ENCODE measurements at places on chromosomes 2 and 18.

GRCh38 chr2:159051133-159051532, 82.7 kb downstream of the TANC1 start:
- DNase-seq = no peak

DNA sequence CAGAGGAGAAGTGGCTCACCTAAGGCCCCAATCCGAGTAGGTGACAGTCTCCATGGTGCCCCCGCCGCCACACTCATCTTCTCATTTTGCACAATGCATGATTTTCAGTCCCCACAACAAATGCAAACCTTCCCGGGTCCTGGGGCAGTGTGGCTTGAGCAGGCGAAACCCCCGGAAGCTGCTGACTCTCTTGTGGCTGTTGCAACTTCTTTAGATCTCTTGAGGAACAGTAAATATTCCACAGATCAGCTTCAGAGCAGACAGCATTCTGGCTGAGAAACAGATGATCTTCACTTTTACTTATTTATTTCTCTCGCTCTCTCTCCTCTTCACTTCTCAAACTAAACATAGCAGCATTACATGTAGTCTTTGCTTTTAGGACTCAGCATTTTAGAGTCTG, 51.9 kb downstream of the ASAP2 start:
- no peak for DNase-seq

GRCh38 chr2:85922199-85922598, 33.4 kb upstream of the ST3GAL5 start:
- no peak for DNase-seq

DNA sequence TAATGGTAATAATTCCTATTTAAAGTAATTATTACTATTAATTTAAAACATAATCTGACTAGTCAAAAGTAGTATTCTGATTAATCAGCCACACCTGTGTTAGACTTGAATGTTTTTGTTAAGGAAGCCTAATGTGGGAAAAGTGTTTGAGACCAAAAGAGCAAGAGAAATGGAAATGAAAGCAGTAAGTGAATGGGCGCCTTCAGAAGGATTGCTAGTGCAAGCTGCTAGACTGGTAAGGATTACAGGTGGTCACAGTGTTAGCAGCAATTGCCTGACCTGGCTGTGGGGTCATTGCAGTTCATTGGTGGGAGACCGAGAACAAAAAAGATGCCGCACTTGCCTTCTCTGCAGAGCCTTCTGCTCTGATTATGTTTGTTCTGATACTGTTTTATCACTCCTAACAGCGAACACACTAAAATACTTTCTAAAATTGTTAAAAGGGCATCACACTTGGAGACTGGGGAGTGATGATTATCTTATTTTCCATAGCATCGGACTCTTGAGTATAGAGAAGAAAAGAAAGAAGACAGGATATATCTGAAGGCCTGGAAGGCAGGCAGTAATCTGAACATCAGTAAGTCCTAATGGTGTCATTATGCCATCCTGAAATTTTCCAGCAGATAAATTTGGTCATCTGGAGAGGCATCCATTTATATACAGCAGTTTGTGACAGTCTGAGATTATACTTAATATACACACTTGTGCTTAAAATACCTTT, 5.8 kb downstream of the SOCS6 start:
- no peak for DNase-seq

GRCh38 chr2:173647681-173648311, 293.1 kb downstream of the CDCA7 start:
- no peak for DNase-seq

- DNase-seq = no peak
Observed at GRCh38 chr2:225737556-225737955, 338.0 kb downstream of the NYAP2 start.

- DNase-seq = no peak
Observed at GRCh38 chr2:157938556-157938955, 62.4 kb upstream of the ACVR1 start.

DNA sequence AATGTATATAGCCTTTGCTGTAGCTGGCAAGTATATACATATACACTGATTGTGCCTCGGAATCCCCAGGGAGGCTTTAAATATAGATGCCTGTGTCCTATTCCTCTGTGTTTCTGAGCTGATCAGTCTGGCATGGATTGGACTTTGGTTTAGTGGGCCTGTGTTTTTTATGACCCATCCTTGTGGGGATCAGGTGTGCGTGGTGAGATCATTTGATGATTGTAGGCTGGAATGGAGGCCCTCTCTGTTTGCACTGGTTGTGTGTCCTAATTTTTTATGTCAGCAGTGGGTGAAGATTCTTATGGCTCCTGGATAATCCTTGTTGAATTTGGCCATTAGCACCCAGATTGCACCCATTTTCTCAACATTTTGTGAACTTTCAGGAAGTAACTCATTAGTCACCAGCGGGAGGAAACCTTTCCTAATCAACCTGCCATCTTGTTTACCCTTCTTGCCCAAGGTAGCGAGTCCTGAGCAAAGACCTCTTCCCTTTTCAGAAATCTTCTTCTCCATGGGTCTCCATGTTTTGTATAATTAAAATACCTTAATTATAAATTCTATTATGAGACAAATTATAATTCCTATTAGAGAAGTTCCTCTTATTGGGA, 75.8 kb downstream of the UGGT1 start:
- no peak for DNase-seq

- no peak for DNase-seq
Observed at GRCh38 chr2:176189681-176190641, 1.5 kb downstream of the HOXD1 start.

- DNase-seq = no peak
Observed at GRCh38 chr2:74619651-74620297, 28.4 kb downstream of the M1AP start.

DNA sequence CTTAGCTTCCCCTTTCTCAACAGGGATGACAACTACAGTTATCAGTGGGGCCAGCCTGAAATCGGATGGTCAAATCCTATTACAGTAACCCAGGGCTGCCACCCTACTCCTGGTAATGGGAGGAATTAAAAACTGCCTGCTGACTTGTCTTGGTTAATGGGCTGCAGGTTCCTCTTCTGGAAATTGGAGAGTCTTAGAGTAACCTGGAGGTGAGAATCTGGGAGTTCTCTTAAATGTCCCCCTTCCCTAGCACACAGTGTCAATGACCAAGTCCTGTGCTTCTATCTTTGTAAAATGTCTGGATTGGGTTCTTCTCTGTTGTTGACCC, 113.1 kb downstream of the DDX1 start:
- no peak for DNase-seq

DNA sequence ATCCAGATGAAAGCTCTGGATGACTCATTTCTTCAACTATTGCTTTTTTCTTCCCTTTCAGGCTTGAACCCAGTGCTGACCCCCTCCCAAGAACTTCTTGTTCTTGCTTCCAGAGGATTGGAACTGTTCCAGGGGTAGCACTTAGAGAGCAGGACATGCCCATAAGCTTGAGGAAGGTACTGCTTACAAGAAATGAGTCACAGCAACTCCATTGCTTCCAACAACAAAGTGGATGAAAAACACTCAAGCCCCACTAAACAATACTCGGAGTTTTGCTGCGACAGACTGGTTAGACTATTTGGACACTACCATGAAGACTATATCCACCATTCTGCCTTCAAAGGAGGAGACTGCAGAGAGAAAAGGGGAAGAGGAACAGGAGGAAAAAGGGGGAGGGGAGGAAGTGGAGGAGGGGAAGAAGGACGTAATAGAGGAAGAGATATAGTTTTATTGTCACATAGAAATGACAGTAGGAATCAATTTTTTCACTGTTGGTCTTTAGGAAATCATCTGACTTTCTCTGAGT, 1.6 kb upstream of the EPC2 start:
- DNase-seq = no peak

GRCh38 chr2:150675807-150676206, 188.3 kb upstream of the RND3 start:
- DNase-seq = no peak

- no peak for DNase-seq
Observed at GRCh38 chr18:361941-362310, 94.1 kb upstream of the THOC1 start.

- DNase-seq = no peak
Observed at GRCh38 chr2:131659168-131659572, 131.5 kb downstream of the CCDC74A start.

DNA sequence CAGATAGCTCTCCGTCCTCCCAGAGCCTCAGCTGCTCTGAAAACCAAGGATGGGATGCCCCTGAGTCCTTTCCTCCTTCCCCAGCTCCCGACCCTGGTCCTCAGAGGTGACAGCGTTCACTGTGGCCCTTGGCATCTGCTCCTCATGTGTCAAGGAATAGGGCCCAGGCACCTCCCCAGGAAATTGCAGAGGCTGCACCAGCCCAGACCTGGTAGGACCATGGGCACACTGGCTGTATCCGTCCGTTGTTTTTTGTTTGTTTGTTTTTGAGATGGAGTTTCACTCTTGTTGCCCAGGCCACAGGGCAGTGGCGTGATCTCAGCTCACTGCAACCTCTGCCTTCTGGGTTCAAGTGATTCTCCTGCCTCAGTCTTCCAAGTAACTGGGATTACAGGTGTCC, 37.5 kb upstream of the SLC66A3 start:
- DNase-seq = no peak

DNA sequence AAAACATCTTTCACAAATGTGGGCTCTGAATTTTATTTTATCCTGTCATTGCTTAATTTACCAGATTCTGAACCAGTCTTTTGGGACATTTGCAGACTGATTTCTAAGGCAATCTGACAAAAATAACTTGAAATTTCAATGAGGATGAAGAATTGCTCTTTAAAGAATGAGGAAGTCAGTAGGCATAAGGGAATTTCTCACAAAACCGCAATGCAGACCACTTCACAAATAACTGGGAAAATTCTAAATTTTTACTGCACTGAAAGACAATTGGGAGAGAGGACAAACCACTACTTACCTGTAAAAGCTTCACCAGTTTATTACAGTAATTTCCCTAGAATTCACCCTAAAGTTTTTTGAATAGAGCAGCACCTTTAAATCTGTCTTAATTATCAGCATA, 736.3 kb downstream of the NRXN1 start:
- no peak for DNase-seq

DNA sequence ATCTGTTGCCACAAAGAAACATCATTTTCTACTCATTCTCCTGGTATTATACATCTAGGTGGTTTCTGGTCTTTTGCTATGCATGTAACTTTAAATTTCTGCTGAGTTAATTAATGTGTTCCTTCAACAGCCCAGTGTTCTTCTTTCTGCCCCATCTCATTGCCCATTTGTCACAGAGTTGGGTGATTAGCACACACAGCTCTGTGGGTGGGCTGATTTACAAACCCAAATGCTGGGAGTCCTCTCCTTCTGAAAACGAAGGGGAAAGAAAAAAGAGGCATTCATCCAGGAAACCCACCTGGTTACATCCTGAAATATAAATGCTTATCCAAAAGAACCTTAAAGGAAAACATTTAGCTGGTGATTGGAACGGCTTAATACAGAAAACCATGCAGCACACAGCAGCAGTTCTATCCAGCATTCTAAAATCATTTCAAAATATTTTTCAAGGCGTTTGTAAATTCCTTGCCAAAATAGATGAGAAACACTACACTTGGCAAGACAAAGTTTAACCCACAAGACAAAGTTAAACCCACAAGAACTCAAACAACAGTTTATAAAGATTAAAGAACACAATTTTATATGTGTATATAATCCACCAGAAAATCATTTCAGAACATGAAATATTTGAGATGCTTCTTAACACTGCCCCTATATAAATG, 177.9 kb downstream of the ANTXR1 start:
- no peak for DNase-seq

- DNase-seq = no peak
Observed at GRCh38 chr2:23801396-23801795, 125.5 kb downstream of the ATAD2B start.

DNA sequence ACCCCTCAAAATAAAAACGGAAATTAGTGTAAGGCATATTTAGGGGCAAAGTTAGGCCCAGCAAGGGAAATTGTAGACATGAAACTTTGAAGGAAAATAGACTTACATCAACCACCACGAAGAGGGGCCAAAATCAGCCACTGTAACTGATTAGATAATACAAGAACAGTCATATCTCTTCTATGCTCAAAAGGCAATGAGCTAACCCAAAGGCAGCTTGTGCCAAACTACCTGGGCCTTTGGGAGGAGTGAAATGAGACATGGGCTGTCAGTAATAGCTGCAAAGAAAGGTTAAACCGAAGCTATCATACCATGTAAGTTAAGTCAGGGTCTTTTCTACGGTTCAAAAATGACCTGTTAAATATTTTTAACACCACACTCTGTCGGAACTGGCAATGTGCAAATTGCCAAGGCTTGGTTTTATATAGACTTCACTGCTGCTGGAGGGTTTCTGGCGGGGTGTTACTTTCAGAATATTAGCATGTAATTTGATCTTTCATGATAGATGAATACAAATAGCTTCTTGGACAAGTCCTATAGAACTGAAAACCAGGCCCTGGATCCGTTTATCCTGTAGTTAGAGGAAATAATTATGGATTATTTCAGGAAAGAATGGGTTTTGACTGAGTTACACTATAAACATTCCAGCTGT, 69.6 kb downstream of the ACVR1 start:
- no peak for DNase-seq

- DNase-seq = no peak
Observed at GRCh38 chr2:24075259-24075658, 867 bp downstream of the SF3B6 start.

DNA sequence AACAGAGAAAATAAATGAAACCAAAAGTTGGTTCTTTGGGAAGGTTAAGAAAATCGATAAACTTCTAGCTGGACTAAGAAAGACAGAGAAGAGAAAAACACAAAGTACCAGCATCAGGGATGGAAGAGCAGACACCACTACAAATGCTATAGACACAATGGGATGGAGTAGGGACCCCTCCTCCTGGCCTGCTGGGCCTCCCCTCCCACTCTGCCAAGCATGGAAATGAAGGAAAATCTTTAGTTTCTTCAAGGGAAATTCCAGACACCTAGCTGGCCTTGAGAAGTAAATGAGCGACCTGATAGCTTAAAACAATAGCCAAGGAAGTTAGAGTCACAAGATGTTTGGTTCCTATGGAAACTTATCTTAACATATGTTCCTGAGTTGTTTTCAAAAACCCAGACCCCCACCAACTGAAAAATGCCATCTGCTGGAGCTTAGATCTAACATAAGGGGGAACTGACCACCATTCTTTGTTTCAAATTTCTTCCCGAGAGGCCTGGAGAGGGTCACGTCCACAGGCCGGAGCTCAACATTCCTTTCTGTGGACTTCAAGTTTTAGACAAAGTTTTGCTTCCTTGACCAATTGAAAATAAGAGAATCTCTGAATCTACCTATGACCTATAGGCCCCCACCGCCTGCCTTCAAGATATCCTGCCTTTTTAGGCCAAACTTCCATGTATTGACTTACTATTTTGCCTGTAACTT, 101.9 kb downstream of the BIN1 start:
- no peak for DNase-seq

DNA sequence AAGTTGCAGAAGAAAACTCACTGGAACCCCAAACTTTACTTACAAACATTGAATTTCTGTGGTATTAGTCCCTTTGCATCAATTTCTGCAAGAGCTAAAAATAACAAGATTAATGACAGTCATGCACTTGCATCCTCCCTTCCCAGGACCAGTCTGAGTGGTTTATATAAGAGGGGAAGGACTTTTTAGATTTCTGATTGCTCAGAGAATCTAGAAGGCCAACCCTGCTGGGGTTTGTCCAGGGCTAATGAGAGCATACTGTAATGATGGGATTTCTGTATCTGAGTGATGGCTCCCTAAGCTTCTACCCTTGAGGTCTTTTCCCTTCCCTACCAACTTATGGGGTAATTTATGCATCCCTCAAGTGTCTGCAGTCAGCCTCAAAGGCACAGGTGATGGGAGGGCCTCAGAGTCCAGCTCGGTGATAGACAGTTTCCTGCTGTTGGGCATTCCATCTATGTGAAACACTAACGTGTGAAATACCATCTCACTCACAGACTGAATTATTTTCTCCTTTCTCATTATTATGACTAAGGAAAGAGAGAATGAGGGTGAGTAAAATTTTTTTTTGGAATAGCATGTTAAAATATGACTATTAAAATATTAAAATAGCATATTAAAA, 556.3 kb downstream of the RIT2 start:
- no peak for DNase-seq

All from stimulated activated CD8-positive, alpha-beta memory T cell treated with anti-CD3 and anti-CD28 coated beads, Interleukin-7, amount 100 ng/mL, for 48 hours (primary cell).